ENCODE measurements at places on chromosomes 13 and 19.
A peak's percentile ranks its signal among the peaks of the same experiment; 100 is the strongest.

DNA sequence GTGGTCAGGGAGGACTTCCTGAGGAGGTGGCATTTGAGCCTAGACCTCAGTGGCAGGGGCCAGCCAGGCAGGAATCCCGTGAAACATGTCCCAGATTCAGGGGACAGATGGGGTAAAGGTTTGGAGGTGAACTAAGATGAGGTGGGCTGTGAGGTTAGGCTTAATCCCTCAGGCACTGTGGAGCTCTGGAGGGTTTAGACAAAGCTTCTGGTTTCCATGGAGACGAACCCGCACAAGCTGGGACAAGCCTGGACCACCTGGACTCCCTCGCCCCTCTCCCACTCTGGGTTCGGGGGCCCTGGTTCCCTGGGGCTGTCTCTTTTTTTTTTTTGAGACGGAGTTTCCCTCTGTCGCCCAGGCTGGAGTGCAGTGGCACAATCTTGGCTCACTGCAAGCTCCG lies 15.7 kb downstream of the TJP3 start:
- no peak for DNase-seq

GRCh38 chr13:32093006-32093405 lies 61.4 kb downstream of the FRY start:
- no peak for DNase-seq

GRCh38 chr13:68185444-68186141 lies 955.5 kb upstream of the PCDH9 start:
- DNase-seq, result no peak

- no peak for DNase-seq
Observed at GRCh38 chr13:31950111-31950815, 81.3 kb upstream of the FRY start.

DNA sequence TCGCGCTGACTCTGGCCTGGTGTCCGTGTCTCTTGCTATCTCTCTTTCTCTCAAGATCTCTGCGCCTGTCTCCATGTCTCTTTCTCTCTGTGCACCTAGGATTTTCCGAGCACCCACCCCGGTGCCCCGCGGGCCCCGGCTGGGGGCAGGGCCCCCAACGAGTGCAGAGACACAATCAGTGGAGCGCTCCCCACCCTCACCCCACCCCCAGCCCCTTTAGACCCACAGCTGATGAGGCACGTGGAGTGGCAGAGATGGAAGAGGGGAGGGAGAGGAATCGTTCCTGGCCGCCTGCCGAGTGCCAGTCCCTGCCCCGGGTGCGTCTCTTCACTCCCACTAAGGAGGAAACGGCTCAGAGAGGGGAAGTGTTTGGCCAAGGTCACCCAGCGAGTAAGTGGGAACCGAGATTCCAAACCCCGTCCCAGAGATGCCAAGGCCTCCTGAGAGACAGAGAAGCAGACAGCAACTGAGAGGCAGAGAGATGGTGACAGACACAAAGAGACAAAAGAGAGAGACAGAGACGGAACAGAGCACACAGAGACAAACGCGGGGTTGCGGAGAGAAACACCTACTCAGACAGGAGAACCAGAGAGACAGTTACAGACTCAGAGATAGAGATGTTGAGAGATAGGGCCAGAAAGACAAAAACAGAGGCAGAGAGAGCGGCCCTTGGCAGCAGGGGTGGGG lies 626 bp upstream of the BCL3 start:
- DNase-seq, result peak; percentile 54

GRCh38 chr19:33267706-33268105 lies 34.6 kb downstream of the CEBPA start:
- no peak for DNase-seq

DNA sequence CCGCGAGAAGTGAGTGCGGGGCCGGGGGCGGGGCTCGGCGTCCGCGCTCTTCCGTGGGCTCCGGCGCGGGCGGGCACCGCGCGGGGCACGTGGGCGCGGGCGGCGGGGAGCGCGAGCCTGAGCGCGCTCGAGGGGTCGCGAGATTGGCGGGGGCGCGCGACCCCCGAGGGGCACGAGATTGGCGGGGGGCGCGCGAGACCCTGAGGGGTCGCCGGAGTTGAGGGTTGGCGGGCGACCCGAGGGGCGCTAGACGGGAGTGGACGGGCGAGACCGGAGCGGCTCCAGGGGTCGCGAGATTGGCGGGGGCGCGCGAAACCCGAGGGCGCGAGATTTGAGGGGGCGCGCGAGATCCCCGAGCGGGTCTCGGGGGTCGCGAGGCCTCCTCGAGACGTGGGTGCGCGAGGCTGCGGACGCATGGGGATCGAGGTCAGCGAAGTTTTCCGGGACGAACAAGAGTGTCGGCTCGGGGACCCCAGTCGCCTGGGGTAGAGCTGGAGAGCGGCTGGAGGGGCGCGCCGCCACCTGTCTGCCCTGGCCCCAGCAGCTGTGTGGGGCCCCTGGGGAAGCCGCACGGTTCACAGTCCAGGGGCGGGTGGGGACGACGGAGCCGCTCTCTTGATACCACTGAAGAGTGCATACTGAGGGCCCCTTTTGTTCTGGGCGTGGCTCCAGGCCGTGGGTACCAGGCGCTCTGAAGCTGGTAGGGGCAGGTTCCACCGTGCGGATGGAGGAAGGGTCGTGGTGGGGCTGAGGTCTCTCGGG lies 682 bp downstream of the SSBP4 start:
- no peak for DNase-seq

GRCh38 chr13:55087085-55087484 lies 2053.6 kb upstream of the PRR20A start:
- DNase-seq, result no peak

- no peak for DNase-seq
Observed at GRCh38 chr13:93328943-93329342, 102.3 kb downstream of the GPC6 start.

GRCh38 chr13:26299168-26299750 lies 45.3 kb downstream of the CDK8 start:
- no peak for DNase-seq

DNA sequence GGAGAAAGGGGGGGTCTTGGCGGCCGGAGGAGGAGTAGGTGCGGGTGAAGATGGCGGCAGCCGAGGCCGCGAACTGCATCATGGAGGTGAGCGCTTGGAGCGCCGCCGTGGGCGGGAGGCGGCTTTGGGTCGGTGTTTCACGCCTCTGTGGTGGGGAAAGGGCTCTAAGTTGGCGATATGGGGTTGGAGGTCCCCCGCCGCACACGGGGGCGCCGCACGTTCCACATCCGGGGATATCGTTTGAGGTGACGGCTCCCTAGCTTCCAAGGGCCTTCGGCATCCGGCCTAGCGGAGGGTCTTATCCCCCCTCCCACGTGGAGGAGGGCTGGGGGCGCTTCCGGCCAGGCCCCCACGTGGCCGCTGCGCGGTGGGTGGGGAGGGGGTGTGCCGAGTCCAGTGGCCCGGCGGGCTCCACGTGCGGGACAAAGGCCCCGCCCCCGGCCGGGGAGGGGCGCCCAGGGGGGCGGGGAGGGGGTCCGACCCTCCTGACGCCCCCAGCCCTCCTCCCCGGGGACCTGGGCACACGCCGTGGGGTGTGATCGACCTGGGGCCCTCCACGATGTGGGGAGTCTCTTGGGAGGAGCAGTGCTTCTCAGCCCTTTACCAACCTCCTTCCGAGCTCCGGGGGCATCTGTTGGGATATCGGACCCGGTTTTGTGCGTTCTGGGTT lies at the start of gene PRMT1:
Gene PRMT1, plus strand, starts transcription at position 41 of the 670 bp plus-strand sequence. Its CDS starts 10 bp downstream, at position 51.
- DNase-seq, result peak; percentile 71

DNA sequence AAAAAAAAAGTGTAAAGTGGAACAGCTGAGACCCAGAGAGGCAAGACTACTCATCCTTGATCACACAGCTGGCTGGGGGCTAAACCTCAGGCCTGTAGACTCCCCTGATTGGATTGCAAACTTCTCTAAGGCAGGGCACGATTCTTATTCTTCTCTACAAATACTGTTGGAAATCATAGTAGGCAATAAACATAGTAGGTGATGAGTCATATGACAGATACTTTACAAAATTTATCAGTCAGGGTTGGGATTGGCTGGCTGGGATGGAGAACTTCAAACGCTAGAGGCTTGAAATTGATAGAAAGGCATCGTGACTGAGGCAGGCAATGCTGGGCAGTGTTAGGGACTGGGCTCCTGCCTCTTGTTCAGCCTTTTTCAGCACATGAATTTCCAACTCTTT lies 5.9 kb upstream of the MATK start:
- no peak for DNase-seq

DNA sequence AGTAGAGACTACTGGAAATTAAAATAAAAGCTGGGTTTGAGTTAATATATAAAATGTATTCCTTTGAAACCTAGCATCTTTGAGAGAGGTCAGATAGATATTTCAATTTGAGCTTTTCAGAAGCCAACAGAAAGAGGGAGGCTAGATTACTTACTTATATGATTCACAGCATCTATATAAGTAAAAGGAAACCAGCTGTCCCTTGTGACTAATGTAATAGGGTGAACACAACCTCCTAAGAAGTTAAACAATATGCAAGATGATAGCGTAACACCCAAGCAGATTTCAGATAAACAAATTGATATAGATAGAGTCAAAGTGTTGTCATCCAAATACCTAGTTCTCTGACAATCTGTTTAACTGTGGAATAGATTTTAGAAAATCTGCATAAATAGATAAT lies 393.5 kb upstream of the GPC6 start:
- DNase-seq, result no peak

DNA sequence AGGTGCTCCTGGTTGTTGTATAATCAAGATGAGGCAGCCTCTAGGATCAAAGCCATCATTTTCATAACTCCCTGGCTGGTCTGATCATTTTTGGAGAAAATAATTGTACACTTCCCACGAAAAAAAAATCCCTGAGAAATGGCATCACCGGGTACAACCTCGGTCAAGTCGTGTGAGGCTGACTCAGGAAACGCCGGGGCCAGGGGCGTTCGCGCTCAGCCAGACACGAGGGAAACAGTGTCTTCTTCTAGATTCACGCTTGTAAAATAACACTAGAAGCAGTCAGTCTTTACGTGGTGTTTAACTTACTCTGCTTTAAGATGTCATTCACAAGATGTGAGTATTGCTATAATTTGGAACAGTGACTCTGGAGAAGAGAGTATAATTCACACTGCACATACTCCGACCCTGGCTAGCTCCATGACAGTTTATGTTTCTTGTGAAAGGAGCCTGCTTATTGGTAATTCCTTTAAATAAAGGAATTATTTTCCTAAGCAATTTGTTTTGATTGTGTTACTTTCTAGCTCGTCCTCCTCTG lies 109.0 kb upstream of the SOX1 start:
- DNase-seq, result no peak

DNA sequence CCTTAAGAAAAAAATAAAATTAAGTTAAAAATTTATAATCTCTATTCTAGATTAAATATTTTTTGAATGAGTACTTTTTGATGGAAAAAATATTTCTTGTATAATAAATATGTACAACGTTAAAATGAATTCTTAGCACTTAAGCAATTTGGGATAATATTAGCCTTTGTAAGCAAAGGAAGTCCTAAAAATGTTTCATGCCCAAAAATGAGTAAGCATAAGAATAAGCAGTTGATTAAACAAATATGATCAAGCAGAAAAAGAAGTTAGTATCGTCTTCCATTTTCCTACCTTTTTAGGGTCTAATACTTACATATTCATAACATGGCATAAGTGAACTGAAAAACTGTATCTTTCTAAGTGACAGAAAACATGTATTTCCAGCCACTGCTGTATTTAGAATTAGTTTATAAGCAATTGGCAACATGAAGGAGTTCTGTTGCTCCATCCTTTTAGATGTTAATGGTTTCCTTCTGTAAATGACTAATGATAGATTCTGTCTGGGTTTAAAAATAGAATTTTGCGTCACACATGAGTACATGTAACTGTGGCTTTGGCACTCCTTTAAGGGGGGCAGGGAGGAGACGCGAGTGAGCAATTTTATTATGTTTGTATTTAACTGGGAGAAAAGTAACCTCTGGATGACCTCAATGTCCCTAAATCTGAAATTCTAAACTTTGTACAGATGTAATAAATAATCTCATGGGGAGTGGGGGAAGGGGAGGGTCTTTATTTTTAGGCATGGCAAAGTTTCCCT lies 237.4 kb downstream of the RGCC start:
- DNase-seq, result no peak

DNA sequence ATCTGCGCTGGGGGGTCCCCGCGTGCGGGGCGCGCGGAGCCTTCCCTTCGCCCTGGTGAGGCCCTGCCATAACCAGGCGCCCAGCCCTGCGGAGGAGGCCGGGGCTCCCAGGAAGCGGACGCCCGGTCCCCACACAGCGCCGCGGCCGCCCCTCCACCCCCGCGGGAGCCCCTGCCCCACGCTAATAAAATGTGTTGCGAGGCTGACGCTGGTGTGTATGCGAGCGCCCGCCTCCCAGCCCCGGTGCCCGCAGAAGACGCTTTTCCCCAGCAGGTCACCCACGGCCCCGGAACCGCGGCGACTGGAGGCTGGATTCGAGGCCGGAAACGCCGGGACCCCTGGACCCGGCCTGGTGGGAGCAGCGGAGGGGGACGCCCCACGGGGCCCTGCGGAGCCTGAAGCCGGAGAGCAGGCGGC lies 12.1 kb upstream of the CDC34 start:
- DNase-seq, result no peak

- DNase-seq, result no peak
Observed at GRCh38 chr13:50292081-50292480, 276.8 kb downstream of the KCNRG start.

DNA sequence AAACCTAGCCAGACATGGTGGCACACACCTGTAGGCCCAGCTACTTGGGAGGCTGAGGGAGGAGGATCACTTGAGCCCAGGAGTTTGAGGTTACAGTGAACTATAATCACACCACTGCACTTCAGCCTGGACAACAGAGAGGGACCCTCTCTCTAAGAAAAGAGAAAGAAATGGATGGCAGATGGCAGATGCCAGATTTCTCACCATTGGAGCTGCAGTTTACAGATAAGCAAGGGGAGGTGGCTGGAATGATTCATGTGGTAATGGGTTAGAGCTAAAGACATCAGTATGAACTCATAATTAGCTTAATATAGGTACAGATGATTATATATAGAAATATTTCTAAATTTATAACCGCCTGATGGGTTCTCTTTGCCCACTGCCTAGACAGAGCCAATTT lies 80.1 kb upstream of the IPO5 start:
- DNase-seq, result no peak

DNA sequence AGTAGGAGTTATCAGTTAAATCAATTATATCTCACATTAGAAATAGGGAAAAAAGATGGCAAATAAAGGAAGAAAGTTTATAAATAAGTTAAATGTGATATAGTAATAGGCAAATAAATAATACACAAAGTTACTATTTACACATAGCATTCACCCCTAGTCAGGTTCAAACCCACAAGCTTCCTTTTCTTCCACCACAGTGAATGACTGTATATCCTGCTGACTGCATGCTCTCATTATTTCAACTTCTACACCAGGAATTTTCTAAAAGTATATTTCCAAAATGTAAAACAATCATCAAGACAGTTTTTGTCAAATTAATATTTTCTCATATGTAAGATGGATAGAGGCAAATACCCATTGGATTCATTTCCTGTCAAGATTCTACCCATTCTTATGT lies 548.6 kb upstream of the SLITRK5 start:
- no peak for DNase-seq

- DNase-seq, result no peak
Observed at GRCh38 chr13:97414392-97414791, 19.6 kb upstream of the RAP2A start.

DNA sequence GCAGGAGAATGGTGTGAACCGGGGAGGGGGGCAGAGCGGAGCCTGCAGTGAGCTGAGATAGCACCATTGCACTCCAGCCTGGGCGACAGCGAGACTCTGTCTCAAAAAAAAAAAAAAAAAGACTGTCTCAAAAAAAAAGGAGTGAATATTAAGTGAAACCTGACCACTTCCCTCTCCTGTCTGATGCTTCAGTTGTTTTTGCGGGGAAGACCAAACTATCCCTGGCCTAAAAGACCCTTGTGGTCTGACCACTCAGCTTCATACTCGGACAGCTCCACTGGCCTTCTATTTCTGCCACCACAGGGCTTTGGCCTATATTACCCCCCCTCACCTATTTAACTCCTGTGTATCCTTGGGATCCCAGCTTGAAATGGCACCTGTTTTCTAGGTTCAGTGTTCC lies 2.3 kb downstream of the CLASRP start:
- no peak for DNase-seq
